Daoy (cell line): ENCODE measurements at places on chromosomes 5 and 9. TPM values are rescaled to one million over a fixed set of nuclear protein-coding genes. Genes with fewer than 3 reads are reported as not detected.

The SMIM27 gene
- 4.6 and 11.9 TPM in 2 replicates for total RNA-seq

The SLC1A1 gene
- total RNA-seq: 11.8 and 15.8 TPM in 2 replicates

The FSTL4 gene
- 0.09 and 0.11 TPM in 2 replicates for total RNA-seq

The IFNB1 gene
- not detected in 2 replicates for total RNA-seq

The MGAT4B gene
- total RNA-seq: 52.9 and 62.7 TPM in 2 replicates

The CEL gene
- total RNA-seq: 0.18 and 0.29 TPM in 2 replicates

The EGR1 gene
- 9.7 and 11.5 TPM in 2 replicates for total RNA-seq

The GEMIN5 gene
- 18.7 and 25.5 TPM in 2 replicates for total RNA-seq

The ARSI gene
- 4.5 and 9.4 TPM in 2 replicates for total RNA-seq

The ALDOB gene
- 1.4 TPM in 1 of 2 replicates, not detected in the other for total RNA-seq

The IGIP gene
- 1.6 and 1.8 TPM in 2 replicates for total RNA-seq

- DNase-seq: no peak
These were observed 115.8 kb upstream of the KIF2A start for GRCh38 chr5:62190173-62190572.

GRCh38 chr9:108575276-108575675, 280.5 kb downstream of the ACTL7B start:
- DNase-seq: no peak

DNA sequence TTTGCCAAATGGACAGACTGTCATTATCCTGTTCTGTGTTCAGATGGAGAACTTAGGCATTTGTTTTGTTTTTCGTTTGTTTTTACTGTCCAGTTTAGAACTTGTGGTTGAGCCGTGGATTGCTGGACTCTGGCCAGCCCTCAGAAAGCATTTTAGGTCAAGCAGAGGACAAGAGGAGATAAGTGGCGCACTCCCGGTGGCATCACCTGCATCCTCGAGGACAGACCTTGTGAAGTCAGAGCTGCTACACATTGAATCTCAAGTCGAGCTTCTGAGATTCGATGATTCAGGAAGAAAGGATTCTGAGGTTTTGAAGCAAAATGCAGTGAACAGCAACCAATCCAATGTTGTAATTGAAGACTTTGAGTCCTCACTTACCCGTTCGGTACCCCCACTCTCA, 8.9 kb downstream of the MTRR start:
- DNase-seq: no peak

DNA sequence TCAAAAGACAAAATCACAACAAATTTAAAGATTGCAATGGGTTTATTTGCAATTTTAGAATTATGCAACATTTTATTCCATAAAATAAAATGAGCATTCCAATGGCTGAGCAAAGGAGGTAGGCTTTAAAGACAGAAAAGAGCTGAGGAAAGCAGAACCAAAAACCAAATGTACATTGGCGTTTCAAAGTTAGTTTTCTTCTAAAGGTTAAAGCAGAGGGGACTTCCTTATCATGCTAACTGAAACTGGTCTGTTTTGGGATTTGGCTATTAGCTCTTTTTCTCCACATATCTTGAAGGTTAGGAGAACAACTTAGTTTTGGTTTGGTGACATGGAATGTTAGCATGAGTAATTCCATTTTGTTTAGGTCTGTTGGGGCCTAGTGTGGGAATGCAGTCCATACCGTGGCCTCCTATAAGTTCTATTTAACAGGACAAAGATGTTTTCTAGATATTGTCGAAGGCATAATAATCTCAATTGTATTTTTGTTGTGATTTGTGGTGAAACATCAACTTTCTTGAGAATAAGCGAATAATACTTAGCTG, 20.3 kb downstream of the DCP2 start:
- DNase-seq: no peak

- DNase-seq: peak; percentile 96
These were observed 240.5 kb downstream of the HSPA4 start for GRCh38 chr5:133292300-133292699.

DNA sequence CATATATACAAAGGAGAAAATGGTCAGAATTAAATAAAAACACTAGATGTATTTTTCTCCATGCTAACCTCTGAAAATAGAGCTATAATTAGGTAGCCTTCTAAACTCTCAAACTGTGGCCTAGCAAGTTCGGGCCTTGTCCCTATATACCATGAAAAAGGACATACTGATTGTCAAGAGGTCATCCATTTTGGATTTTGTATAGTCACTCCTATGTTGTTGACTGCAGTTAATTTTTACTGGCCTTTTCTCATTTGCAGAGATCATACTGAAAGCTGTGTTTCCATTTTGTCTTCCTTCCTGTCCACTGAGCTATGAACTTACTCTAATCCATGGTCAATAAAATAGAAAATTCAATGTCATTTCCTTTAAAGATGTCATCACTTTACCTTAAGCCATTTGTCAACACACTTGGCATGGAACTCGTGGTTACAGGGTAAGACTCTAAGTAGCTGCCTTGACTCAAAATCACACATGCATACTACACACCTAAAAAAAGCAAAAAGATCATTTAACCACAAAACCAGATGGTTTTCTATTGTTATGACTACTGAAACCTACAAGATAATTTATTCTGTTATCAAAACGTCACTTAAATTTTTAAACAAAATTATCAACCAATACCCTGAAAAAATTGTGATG, 58.0 kb downstream of the RNF38 start:
- no peak for DNase-seq

GRCh38 chr5:15827741-15828140, 327.8 kb downstream of the FBXL7 start:
- no peak for DNase-seq

DNA sequence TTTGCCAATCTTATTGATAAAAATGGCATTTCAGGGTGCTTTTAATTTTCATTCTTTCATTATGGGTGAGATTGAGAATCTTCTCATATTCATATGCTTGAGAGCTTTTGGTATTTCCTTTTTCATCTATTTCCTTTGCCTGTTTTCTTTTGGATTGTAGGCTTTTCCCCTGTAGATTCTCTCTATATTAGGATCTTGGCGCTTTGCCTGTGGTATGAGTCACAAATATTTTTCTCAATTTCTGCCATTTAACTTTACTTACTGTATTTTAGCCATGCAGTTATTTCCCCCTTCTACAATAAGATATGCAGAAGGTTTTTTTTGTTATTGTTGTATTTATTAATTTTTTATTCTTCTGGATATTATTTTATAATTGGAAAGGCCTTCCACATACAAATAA, 21.5 kb upstream of the KLF9 start:
- DNase-seq: peak; percentile 40

GRCh38 chr5:59866661-59867060, 26.9 kb downstream of the PDE4D start:
- DNase-seq: no peak

GRCh38 chr5:194603-195209, 3.4 kb downstream of the LRRC14B start:
- DNase-seq: no peak
